Hepatocyte (in vitro differentiated cells): ENCODE measurements at places on chromosomes 16 and 17. TPM values are rescaled to one million over a fixed set of nuclear protein-coding genes. Genes with fewer than 3 reads are reported as not detected.
A peak's percentile ranks its signal among the peaks of the same experiment; 100 is the strongest.

FAHD1 gene
- total RNA-seq: 80.6 and 101 TPM in 2 replicates

KRTAP16-1 gene
- not detected in 2 replicates for total RNA-seq

PPY gene
- total RNA-seq: not detected in 2 replicates

KRT27 gene
- not detected in 2 replicates for total RNA-seq

ITGAX gene
- total RNA-seq: 0.52 and 0.60 TPM in 2 replicates

TSPOAP1 gene
- 10.0 and 15.4 TPM in 2 replicates for total RNA-seq

SLC5A10 gene
- total RNA-seq: not detected in 2 replicates

TMEM92 gene
- total RNA-seq: 6.9 and 11.3 TPM in 2 replicates

DNA sequence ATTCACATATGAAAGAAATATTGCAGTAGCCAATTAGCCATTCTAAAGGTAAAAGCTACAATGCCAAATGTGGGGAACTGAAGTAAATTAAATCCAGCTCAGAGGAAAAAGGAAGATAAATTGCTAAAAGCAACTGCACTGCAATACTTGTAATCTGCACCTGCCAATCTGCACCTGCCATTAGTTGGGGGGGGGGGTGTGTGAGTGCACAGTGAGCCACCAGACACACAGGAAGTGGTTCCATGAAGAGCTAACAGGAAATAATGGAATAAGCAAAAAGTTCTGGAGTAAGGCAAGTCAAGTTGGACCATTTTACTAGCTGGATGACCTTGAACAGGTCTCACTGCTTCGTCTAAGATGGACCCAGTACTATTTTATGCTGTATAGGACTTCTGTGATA lies 191.8 kb downstream of the PARN start:
- DNase-seq: no peak

DNA sequence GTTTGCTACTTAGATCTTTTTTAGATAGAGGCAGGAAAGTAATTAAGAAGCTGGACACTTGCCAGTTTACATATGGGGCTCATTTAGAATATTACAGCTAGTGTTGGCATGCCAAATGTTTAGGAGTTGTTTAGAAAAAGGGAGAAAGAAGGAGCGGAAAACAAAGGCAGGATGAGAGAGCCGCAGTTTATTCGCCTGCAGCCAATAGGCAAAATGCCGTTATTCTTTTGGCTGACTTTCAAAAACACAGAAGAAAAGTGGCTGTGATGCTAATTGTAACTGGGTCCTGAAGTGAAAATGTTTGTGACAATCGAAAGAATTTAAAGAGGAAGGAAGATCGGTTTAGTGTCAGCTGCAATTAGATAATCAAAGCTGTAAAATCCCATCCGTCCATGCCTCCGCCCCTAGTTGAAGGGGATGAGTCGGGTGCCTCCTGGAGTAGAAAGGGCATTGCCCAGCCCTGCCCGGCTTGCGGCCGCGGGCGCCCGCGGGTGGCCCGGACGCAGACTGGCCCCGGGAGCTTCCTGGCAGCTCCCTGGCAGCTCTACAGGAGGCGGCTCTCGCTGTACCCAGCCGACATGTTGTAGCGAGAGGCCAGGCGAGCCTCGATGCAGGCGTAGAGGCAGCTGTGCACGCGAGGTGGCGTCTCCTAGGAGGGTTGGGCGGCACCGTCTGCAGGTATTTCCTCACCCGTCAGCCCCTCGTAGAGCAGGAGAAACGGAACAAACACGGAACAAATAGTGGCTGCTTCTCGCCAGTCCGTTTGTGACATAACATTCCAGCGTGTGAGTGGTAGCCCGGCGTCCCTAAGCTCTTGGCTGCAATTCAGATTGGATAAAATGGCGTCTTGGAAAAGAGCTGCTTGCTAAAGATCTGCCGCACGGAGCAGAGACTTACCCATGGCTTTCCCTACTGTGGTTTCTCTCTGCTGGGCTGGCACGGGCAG lies 82.2 kb downstream of the TNRC6C start:
- peak; percentile 30 for DNase-seq

DNA sequence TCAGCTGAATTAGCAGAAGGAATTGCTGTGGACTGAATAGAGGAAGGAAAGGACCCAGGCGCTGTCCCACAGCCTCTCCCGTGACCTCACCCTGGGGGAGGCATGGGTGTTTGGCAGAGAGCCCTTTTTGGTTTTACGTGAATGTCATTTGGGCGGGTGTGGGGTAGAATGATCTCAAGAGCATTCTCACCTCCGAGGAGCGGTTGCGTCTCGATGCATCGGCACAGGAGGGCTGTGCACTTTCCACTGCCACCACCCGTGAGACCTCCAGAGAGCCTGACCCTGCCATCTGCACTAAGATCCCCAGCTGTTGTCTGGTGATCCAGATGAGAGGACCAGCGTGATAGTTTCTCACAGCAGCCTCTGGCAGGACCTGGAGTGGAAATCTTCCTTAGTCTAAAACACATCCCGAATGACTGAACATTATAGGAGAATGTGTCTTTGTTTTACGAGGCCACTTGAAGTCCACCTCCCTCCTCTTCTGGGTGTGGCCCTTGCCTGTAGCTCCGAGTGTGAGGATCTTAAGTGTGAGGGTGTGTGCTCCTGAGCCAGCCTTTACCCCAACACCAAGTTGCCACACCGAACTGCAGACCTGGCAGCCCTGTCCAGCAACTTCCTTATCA lies 29.3 kb downstream of the FOXK2 start:
- DNase-seq: no peak

DNA sequence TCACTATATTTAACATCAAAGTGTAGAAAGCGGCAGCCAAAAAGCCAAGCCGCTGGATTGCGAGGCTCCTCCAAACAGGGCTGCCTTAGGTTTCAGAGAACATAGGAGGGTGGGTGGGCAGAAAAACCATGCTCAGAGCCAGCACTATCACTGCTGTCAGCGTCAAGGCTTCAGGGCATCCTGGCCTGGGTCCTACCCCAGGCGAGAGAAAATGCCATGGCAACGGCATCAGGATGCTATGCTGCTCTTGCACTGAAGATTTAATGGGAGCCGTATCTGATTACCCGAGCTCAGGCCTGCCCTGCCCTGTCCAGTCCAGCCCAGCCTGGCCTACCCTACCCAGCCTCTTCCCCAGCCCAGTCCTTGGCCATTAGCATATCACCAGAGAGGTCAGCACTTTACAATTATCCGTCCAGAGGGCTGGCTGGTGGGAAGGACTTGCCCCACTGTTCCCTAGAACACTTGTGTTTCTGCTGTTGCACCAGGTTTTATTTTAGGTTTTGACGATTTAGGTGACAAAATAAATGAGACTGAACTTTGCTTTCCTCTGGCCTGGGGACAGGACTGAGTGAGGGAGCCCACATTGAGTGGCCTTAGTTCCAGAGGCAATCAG lies 61.1 kb downstream of the TOM1L2 start:
- no peak for DNase-seq

DNA sequence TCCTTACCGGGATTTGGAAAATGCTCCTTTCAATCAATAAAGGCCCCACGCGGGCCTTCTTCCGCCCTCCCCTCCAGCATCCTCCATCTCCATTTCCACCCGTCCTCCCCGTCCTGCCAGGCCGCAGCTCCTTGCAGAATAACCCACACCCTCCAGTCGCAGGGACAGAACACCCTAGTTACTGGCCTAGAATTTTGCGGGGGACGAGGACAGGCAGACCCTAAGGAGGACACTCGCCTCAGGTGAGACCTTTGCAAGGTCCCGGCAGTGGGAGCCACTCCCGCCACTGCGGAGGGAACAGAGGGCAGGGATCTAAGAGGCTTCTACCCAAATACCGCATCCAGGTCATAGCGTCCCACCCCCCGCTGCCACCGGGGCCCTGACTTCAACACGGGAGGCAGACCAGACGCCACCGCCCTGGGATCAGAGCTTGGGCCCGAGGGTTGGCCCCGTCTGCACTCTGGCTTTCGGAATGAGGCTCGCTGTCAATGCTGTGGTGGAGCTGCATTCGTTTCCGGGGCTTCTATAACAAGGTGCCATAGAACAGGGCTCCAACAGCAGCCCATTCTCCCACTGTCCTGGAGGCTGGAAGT lies 26.8 kb downstream of the SLC25A10 start:
- no peak for DNase-seq

- DNase-seq: peak; percentile 58
Observed at GRCh38 chr17:57577751-57578607, 167.1 kb downstream of the CCDC182 start.

GRCh38 chr17:8393470-8394231 lies 4.0 kb downstream of the RNF222 start:
- no peak for DNase-seq

GRCh38 chr16:86396901-86397311 lies 113.4 kb upstream of the FOXF1 start:
- peak; percentile 74 for DNase-seq

GRCh38 chr17:63446753-63447470 lies 806 bp upstream of the CYB561 start:
- DNase-seq: peak; percentile 48

DNA sequence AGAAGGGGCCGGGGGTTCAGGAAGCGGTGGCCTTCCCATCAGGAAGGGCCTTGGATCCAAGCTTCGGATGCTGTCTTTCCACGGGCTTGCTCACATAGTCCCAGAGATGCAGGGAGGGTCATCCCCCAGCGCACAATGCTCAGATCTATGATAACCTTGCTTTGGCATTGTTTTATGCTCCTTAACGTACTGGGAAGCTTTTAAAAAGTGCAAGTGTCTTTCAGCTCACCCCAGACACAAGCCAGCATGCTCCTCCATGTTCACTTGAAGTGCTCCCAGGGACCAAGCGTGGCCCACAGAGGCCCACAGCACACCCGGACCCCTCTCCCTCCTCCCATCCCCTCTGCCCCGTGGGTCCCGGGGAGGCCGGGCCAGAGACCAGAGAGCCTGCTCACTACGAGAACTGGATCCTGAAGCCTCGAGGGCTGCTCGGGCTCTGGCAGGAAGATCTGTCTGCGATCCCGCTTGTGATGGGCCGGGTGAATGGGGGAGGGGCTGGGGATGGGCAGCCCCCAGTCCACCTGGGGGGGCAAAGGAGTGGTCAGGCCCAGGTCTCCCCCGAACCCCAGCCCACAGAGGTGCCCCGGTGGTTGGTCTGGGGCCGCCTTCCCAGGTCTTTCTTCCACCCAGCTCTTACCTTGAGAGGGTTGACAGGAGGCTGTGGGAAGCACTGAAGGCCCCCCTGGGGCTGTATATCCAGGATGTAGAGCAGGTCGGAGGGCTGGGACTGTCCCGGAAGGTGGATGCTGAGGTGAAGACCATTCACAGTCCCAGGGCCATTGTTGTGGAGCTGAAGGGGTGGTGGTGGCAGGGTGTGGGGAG lies 11.8 kb upstream of the FAM171A2 start:
- DNase-seq: no peak

- DNase-seq: no peak
Observed at GRCh38 chr16:12390074-12390605, 413.5 kb downstream of the CPPED1 start.

DNA sequence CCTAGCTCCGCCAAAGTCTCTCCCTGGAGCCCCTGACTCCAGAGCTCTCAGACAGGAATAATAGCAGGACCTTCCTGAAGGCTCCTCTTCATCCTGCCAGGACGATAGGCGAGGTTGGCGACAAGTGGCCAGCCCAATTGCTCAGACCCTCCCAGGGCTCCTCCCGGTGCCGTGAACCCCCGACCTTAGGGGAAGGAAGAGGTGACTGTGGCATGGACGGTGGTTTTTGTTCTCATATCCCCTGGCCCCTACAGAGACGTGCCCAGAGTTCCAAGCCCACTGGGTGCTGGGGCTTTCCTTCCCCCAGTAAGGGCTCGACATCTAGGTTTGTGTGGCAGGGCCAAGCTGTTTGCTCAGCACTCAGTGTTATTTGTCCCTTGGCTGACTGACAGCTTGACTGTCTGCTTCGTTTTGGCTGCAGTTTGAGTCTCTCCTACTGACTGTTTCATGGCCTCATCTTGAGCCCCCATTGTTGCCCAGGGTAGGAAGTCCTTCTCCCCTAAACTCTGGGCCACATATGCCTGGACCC lies 4.6 kb upstream of the ADCY7 start:
- peak; percentile 5 for DNase-seq

GRCh38 chr16:29290631-29291247 lies 115.8 kb downstream of the NPIPB11 start:
- DNase-seq: peak; percentile 95

DNA sequence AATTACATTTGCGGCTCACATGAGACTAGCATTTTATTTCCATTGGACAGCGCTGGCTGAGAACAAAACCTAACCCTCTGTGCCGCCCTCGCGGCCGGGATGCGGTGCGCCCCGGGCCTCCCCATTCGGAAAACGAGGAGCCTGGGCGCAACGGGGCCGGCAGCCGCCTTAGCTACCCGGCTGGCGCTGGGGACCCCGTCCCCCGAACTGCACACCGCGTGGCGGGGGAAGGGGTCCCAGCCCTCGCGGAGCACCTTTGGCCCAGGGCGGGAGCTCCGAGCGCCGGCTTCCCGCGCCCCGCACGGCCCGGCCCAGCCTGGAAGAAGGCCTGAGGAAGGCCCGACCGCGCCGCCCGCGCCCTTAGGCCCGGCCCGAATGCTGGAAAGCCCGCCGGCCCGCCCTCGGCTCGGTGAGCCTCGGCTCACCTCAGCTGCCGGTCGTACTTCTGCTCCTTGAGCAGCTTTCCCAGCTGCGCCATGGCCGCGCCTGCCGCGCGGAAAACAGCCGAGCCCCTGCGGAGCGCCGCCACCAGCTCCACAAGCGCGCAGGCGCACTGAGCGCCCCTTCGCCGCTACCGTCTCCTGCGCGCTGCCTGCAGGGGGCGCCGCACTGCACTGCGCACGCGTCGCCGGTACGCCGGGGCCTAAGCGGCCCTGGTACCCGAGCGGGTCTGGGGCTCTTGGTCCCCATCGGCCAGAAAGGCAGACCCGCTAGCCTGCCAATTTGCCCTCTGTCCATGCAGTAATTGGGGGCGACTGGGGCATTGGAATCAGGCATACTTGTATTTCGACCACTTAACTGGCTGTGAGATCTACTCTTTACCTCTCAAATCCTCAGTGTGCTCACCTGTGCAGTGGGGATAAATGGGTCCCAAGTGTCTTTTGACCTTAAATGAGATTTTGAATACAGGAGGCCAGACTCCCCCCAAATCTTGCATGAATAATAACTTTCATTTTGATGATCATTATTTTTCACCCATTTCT lies at the start of gene NAE1:
TSS of gene NAE1 (minus strand) at position 555 of the 983 bp plus-strand sequence. CDS start at position 478, 77 bp downstream.
- peak; percentile 96 for DNase-seq

- peak; percentile 86 for DNase-seq
Observed at GRCh38 chr17:42276609-42277341, 584 bp upstream of the STAT5B start.
